ENCODE measurements at places on chromosomes 4 and X. TPM values are rescaled to one million over a fixed set of nuclear protein-coding genes. Genes with fewer than 3 reads are reported as not detected.
A peak's percentile ranks its signal among the peaks of the same experiment; 100 is the strongest.

GRCh38 chrX:37922928-37923327 is 75.6 kb upstream of the DYNLT3 start:
- H3K27ac ChIP-seq: no peak overlapping the region
- H3K4me1 ChIP-seq: no peaks in the 10 kb centered on the region
- no peaks in the 10 kb centered on the region for H3K27me3 ChIP-seq
- H3K36me3 ChIP-seq: no peaks in the 10 kb centered on the region

- no peak overlapping the region for H3K27ac ChIP-seq
- no peak overlapping the region for H3K4me3 ChIP-seq
- no peaks in the 10 kb centered on the region for H3K27me3 ChIP-seq
- no peak for DNase-seq
- H3K4me1 ChIP-seq: no peaks in the 10 kb centered on the region
- no peaks in the 10 kb centered on the region for H3K36me3 ChIP-seq
These were observed 79.6 kb upstream of the SPANXN2 start for GRCh38 chrX:143800150-143800549.

DNA sequence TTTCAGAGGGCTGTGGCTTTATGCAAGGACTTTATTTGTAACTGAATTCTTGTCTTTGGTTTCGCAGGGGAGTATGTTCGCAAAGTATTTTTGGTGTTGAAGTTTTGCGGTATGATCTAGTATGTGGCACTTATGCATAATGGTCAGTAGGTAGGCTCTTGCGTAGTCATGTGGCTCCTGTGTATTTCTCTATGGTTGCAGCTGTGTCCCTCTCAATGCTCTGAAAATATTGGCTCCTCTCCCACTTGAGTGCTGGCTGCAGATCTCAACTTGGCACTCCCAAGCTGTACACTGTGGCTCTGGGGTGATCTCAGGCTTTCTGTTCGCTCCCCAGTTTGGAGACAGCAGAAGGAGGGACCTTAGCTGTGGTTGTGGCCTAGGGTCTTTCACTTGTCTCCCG is 24.8 kb downstream of the ARMCX5 start:
- H3K27me3 ChIP-seq: peaks cover 6% of the 10 kb centered on the region
- no peak overlapping the region for H3K4me3 ChIP-seq
- H3K4me1 ChIP-seq: no peaks in the 10 kb centered on the region
- peaks cover 3% of the 10 kb centered on the region for H3K36me3 ChIP-seq

GRCh38 chr4:71338846-71339593 is at the start of gene SLC4A4:
SLC4A4 (plus strand) TSS chr4:71339020.
- no peaks in the 10 kb centered on the region for H3K4me1 ChIP-seq
- no peak for DNase-seq
- H3K27ac ChIP-seq: no peak within 1 kb of the TSS
- no peaks in the 10 kb centered on the region for H3K27me3 ChIP-seq
- H3K36me3 ChIP-seq: no peaks in the 10 kb centered on the region

DNA sequence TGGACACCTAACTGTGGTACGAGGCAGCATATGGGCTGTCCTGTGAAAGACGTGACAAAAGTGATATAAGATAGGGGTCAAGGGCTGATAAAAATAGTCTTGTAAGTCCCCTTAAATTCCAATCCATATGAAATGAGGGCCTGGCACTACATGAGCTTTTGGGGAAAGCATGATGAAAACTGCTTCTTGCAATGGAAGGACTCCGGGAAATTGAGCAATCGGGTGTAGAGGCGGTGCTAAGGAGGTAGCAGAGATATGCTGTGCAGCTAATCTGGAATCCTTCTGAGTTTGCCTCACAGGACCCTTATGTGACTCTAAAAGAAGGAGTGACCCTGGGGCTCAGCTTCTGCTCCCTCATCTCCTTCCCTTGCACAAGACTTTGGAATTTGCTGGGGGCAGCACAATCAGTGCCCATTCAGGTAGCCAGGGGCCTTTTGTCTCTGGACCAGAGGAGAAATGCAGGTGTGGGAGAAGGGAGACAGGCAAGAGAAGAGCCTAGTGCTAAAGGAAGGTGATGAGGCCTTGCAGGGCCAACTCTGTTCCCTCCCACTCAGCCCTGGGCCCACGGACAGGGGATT is 12.8 kb downstream of the CLDN2 start:
- DNase-seq: no peak
- H3K27ac ChIP-seq: no peak overlapping the region
- no peaks in the 10 kb centered on the region for H3K36me3 ChIP-seq
- H3K4me3 ChIP-seq: no peak overlapping the region

DNA sequence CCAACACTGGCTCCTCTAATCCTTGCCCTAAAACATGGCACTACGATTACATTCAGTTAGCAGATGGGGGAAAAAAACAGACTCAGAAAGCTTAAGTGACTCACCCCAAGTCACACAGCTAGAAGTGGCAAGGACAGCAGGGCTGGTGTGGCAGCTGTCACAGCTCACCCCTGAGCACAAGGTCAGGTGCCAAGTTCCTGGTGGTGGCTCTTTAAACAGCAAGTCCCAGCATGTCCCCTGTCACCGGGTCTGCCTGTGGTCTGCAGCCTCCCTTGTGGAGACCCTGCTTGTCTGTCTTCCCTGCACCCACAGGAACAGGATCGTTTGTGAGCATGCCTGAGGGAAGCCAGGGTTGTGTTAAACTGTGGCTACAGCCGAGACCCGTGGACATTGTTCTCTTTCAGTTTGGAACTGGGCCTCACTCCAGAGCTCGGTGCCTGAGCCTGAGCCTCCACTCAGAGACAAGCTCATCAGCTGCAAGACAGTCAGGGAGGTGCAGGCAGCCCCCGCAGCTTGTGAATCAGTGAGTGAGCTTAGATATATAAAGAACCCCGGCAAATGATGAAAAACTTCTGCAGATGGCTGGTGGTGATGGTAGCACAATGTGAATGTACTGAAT is 260.8 kb downstream of the BCOR start:
- no peak overlapping the region for H3K27ac ChIP-seq
- no peak for DNase-seq
- H3K27me3 ChIP-seq: no peaks in the 10 kb centered on the region
- no peaks in the 10 kb centered on the region for H3K36me3 ChIP-seq
- H3K4me3 ChIP-seq: no peak overlapping the region

DNA sequence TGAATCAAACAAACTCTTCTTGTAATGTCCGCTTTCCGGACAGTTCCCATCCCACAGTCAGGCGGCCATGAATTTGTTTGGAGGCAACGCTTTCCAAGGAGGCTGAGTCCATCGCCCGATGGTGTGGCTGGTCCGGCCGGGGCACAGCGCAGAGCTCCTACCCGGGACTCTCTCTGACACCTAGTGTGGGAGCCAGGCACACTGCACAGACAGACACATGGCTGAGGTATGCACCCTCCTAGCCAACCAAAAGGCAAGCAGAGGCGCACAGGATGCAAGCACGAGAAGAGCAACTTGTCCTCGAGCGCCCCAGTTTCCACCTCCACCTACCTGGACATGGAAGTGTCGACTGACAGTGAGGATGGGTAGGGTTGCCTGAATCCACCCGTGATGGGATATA is 87.5 kb downstream of the LEF1 start:
- H3K4me3 ChIP-seq: no peak overlapping the region
- no peaks in the 10 kb centered on the region for H3K36me3 ChIP-seq
- DNase-seq: no peak
- no peak overlapping the region for H3K27ac ChIP-seq

DNA sequence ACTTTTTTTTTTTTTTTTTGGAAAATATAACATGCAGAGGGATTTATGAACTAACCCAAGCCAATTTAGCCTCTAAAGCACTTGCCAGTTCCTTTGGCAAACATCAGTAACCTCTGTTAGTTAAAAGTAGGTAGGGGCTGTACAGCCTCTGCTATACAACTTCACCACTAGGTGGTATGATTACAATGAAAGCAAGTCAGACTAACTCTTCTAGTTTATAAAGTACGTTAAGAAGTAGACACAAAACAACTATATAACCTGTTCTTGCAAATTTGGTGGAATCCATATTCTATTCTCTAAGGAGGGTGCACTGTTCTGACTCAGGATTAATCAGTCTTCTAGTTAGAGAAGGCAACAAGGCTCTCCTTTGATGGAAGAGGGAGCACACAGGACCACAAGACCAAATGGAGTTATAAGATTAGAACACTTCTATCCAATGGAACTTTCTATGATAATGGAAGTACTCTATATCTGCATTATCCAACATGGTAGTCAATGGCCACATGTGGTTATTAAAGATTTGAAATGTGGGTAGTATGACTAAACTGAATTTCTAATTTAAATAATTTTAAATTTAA is 12.8 kb downstream of the AIMP1 start:
- H3K36me3 ChIP-seq: peaks cover 91% of the 10 kb centered on the region
- no peak overlapping the region for H3K4me3 ChIP-seq
- H3K27ac ChIP-seq: no peak overlapping the region
- no peaks in the 10 kb centered on the region for H3K4me1 ChIP-seq

DNA sequence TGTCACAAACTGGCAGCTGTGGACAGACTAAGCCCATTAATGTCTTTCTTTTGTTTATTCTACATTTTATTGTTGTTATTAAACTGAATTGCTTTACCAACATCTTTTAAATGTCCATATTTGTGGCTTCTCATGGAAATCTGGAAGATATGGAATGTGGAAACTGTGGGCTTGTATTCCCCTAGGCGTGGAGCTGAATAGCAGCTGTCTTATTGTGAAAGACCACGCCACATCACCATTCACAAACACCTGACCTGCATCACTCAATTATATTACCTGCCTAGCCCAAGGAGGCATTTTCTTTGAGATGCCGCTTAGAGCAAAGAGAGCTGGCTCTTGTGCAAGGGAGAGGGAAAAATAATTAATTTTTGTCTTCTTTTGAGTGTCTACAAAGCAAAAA is 96.9 kb upstream of the GPRIN3 start:
- H3K4me1 ChIP-seq: no peaks in the 10 kb centered on the region
- no peak for DNase-seq
- no peak overlapping the region for H3K4me3 ChIP-seq
- H3K27me3 ChIP-seq: no peaks in the 10 kb centered on the region
- no peaks in the 10 kb centered on the region for H3K36me3 ChIP-seq

DNA sequence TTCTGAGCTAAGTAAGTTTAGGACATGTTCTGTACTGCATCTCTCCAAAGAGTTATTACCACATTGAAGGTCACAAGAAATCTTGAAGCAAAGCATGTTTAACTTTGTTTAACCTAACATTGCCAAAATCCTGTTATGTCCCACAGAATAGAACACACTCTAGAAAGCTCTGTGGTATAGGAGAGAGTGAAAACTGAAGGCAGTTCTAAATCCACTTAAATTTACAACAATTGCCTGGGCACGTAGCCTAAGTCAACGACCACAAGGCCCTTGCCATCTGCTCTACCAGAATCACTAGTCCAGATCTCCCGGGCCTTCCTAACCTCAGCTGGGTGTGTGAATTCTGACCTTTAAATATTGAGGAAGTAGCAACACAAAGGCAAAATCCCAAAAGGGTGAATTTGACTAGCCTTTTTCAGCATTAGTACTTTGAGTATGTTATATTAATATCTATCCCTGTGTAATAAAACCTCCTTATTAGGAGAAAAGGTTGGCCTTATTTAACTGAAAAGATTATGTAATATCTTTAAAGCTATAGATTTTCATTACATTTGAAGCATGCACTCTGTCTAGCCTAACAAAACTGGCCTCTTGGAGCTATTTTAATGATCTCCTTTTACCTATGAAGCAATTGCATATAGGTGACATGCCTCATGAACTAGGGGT is 4.5 kb upstream of the MAML3 start:
- H3K36me3 ChIP-seq: no peaks in the 10 kb centered on the region
- peak overlapping the region; percentile 59 for H3K27ac ChIP-seq
- H3K27me3 ChIP-seq: no peaks in the 10 kb centered on the region
- H3K4me1 ChIP-seq: peaks cover 40% of the 10 kb centered on the region

GRCh38 chr4:5710065-5710960 is 688 bp upstream of the EVC start:
- H3K36me3 ChIP-seq: no peaks in the 10 kb centered on the region
- peaks cover 27% of the 10 kb centered on the region for H3K4me1 ChIP-seq
- peak overlapping the region; percentile 90 for H3K27ac ChIP-seq
- H3K27me3 ChIP-seq: peaks cover 38% of the 10 kb centered on the region
- no peak for DNase-seq
- peak overlapping the region; percentile 60 for H3K4me3 ChIP-seq

GRCh38 chrX:2577844-2578466 is 77.2 kb upstream of the DHRSX start:
- no peak for DNase-seq
- H3K4me3 ChIP-seq: no peak overlapping the region
- H3K36me3 ChIP-seq: no peaks in the 10 kb centered on the region
- no peak overlapping the region for H3K27ac ChIP-seq
- H3K4me1 ChIP-seq: no peaks in the 10 kb centered on the region

DNA sequence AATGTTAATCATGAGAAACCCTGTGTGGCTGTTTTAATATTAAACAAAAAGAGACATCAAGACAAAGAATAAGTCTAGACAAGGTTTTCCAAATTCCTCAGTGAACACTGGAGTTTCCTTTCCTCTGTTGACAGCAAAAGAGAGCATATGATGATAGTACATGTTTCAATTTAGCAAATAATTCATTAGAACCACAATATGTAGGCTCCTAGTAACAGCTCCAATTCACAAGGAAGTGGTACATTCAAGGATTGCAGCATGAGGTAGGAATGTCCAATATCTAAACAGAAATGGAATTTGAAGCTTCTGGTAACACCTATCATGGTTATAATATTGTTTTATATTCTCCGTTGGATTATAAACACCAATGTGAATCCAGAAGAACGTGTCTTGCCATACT is 203.8 kb upstream of the TECRL start:
- no peak overlapping the region for H3K27ac ChIP-seq
- no peak for DNase-seq
- no peaks in the 10 kb centered on the region for H3K36me3 ChIP-seq
- no peaks in the 10 kb centered on the region for H3K4me1 ChIP-seq
- H3K4me3 ChIP-seq: no peak overlapping the region
- no peaks in the 10 kb centered on the region for H3K27me3 ChIP-seq

The USP26 gene
- total RNA-seq: not detected

The RNF150 gene
- 37.1 TPM for total RNA-seq

The TMEM271 gene
- not detected for total RNA-seq

The CLDN34 gene
- 0.73 TPM for total RNA-seq

The SOD3 gene
- 179 TPM for total RNA-seq

All from stomach (tissue), 19 donors.